ENCODE measurements at places on chromosomes 13 and 19. TPM values are rescaled to one million over a fixed set of nuclear protein-coding genes. Genes with fewer than 3 reads are reported as not detected.

The CGB7 gene
- not detected for total RNA-seq

The EXOC3L2 gene
- 2.4 TPM for total RNA-seq

The NLRP7 gene
- not detected for total RNA-seq

GRCh38 chr19:43755256-43755801 lies 567 bp upstream of the SMG9 start:
- DNase-seq: peak; percentile 85

DNA sequence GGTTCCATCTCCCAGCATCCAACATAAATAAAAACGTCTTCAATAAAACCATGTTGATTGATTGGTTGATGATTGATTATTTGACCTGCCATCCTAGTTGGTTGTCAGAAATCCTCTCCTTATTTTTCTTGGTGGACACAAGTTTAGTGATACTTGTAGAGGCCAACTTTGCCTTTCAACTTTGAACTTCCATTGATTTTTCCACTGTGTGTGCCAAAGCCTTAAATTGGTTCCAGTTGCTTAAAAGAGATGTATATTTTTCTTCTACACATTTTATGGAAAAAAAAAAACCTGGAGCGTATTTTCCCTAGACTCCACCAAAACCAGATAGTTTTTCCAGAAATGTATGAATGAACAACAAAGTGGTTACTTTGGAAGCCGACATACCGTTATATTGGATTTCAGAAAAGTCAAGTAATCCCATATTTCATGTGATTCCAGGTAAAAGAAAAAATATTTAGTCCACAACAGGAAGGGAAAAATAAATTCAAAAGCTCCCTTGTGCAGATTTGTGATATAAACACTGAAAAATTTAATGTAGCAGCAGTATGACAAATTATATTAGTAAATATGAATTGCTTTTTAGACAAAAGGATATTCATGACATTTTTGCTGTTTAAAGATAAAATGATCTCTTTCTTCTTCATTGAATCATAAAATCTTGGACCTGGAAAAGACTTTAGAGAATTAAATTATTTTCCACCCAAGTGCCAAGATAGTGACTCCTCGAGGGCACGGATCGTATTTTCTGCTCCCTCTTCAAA lies 85.2 kb downstream of the MBNL2 start:
- no peak for DNase-seq

- peak; percentile 66 for DNase-seq
These were observed 265.2 kb upstream of the SGCG start for GRCh38 chr13:22915442-22916082.

DNA sequence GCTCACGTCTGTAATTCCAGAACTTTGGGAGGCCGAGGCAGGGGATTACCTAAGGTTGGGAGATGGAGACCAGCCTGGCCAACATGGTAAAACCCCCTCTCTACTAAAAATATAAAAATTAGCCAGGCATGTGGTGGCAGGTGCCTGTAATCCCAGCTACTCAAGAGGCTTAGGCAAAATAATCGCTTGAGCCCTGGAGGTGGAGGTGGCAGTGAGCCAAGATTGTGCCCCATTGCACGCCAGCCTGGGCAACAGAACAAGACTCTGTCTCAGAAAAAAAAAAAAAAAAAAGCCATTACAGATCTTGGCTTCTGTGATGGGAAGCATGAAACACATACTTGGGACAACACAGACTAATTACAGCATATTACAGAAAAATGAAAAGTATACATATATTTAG lies 1404.5 kb upstream of the SPRY2 start:
- no peak for DNase-seq

DNA sequence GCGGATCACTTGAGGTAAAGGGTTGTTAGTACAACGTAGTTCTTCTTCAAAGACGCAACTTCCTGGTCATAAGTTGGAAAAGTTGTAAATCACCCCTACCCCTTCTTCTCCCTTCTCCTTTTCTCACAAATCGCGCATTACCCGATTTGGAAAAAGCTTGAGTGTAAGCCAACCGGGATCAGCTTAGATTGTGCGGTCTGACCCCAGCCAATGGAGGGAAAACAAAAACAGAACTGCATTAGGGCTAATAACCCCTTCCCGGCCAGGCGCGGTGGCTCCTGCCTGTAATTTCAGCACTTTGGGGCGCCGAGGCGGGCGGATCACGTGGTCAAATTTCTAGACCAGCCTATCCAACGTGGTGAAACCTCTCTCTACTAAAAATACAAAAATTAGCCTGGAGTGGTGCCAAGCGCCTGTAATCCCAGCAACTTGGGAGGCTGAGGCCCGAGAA lies 806 bp downstream of the ZNF90 start:
- DNase-seq: peak; percentile 39

DNA sequence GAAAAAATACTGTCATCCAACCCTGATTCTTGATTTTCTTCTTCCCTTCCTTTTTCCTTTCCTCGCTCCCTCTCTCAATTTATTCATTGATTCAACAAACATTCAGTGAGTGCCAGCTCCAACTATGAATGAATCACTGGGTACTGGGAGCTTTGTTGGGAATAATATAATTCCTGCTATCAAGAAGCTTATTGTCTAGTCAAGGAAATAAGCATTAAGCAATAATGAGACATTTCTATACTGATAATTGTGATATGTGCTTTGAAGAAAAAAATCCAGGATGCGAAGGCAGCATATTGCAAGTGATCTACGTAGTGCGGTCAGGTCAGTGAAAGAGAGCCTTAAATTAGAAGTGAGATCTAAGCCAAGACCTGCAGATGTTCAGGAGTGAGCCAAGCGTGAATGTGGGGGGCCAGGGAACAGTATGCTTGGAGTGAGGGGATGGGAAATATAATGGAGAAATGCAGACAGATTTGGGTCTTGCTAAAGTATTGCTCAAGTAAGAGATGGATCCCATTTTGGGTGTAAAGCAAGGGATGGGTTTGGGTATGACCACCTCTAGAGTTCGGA lies 253.5 kb downstream of the LHFPL6 start:
- no peak for DNase-seq
